Stimulated activated CD8-positive, alpha-beta memory T cell treated with anti-CD3 and anti-CD28 coated beads, Interleukin-15, amount 100 ng/mL, for 4 hours (primary cell): ENCODE measurements at places on chromosomes 7 and 10.

DNA sequence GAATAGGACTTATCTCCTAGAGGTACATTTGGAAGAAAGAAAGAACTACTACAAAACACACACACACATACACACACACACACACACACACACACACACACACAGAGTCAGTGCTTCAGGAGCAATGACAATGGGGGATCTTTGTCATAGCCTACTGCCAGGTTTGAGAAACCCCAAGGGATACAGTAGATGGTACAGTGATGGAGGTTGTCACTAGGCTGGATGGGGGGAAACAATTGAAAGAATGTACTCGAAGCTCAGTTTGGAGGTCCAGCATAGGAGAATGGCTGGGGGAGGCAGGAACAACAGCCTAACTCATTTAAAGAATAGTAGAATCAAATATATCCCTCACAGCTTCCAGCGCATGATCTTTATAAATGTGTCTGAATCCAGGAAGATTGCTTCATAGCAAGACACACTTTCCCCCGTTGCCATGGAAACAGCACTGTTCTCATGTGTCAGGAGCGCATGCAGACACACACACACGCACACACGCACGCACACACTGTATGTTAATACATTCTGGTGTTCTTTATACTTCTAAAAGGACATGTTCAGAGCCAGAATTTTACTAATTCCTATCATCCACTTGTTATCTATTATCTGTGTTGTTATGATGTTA is 32.6 kb upstream of the ZNRF2 start:
- no peak for DNase-seq

DNA sequence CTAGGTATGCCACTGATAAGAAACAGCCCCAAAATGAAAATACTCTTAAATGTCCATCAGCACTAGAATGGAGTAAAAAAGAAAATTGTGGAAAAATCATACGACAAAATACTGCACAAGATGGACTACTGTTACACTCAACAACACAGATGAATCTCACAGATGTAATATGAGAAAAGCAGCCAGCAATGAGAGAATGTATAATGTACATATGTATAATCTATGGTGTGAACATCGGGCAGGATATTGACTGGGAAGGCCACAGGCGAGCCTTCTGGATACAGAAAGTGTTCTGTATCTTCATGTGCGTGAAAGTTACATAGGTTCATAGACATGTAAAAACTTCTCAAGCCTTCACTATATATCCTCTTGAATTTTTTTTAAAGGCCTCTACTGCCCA is 212.6 kb downstream of the PARD3 start:
- DNase-seq = no peak

- no peak for DNase-seq
Measured at GRCh38 chr7:147207988-147208387, 1091.4 kb downstream of the CNTNAP2 start.

GRCh38 chr10:113497198-113497597 is 55.7 kb upstream of the HABP2 start:
- no peak for DNase-seq

- DNase-seq = no peak
Measured at GRCh38 chr7:86747698-86748097, 104.0 kb downstream of the GRM3 start.

DNA sequence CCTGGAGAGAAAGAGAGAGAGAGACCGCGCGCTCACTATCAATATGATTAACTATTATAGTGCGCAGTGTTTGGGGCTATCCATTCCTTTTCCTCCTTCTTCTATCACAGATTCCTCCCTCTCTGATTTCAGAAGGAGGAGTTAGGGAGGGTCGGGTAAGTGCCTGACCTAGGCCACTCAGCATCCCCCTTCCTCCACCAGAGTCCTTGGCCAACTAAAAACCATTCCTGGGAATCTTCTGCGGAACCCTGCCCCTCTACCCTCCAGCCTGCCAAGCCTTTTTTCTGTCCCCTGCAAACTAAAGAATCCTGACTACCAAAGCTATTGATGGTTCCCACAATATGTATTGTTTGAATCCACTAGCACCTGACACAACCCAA is 256.2 kb upstream of the NFE2L3 start:
- no peak for DNase-seq

DNA sequence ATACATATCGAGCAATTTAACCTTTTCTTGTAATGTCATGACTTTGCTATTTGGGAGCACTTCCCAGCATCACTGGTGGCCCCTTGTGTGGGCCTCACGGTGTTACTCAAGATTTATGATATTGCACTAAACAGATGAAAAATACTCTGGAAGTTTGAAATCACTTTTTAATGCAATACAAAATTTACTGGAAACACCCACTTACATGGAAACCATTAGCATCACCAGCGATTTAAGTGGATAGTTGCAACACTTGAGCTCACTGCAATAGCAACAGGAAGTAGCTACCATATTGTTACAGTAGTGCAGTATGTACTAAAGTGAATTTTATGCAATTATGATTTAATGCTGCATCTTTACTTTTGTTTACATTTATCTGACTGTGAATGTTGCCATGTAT is 184.4 kb downstream of the MDFIC start:
- DNase-seq = no peak

GRCh38 chr10:71473671-71474599 is 77.2 kb downstream of the CDH23 start:
- DNase-seq = no peak

GRCh38 chr10:130141878-130142277 is 5.7 kb downstream of the GLRX3 start:
- DNase-seq = no peak

DNA sequence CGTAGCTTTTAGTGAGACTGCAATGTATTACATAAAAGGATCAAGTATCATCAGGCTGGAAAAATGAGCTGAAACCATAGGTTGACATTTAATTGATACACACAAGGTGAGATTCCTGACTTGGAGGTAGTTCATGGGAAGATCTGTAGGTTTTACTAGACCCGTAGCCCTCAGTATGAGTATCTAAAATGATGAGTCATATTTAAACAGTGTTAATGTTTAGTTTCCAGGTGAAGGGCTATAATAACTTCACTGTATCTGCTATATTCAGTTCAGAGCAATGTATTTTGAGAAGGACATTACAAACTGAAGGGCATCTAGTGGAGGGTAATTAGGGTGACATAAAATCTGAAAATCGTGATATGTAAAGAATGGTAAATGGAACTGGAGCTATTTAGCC is 35.0 kb downstream of the ENTPD1 start:
- DNase-seq = no peak

- DNase-seq = no peak
Measured at GRCh38 chr10:76667408-76668370, 969.9 kb downstream of the KCNMA1 start.

GRCh38 chr7:98024075-98024474 is 34.1 kb upstream of the OCM2 start:
- no peak for DNase-seq

DNA sequence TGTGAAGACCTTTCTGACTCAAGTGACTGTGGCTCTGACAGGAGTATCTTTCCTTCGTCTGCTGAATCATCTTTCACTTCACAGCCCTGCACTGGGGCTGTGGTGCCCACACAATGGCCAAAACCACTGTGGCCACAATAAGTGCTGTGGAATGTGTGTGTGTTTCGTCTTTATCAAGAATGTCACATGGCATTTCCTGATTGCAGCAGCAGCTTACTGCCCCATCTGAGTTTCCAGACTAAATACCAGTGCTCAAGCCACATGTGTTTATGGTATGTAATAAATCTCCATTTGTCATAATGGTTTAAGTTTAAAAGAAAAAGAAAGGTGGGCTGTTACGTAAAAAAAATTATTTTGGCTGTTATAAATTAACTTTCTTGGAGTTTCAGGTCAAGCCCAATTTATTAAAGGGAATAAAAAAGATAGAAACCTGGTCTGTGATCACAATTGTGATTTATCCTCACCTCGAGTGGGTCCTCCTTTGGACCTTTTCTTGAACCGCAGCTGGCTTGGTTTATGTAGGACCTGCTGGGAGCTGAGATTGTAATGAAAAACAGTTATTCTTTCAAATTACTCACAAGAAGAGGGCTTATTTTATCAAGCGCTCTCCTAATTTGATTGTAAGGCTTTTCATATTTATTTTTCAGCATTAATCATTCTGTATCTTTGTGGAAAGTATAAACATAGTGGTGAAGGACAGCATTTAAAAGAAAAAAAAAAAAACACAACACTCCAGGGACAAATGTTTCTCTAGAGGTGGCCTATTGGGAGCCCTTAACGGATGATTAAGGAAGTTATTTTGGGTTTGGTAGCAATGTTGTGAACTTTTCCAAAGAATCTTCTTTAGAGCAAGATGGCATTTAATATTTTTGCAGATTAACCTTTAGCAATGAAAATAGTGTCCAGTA is 116.2 kb downstream of the LRMDA start:
- DNase-seq = no peak
